ENCODE measurements at places on chromosomes 6 and 20.

- DNase-seq = no peak
These were observed 34.2 kb downstream of the FKBP1C start for GRCh38 chr6:63245420-63245819.

- DNase-seq = no peak
These were observed 264.3 kb downstream of the TFAP2C start for GRCh38 chr20:56893226-56893917.

GRCh38 chr6:1561355-1561754 is 48.4 kb upstream of the FOXC1 start:
- DNase-seq = no peak

DNA sequence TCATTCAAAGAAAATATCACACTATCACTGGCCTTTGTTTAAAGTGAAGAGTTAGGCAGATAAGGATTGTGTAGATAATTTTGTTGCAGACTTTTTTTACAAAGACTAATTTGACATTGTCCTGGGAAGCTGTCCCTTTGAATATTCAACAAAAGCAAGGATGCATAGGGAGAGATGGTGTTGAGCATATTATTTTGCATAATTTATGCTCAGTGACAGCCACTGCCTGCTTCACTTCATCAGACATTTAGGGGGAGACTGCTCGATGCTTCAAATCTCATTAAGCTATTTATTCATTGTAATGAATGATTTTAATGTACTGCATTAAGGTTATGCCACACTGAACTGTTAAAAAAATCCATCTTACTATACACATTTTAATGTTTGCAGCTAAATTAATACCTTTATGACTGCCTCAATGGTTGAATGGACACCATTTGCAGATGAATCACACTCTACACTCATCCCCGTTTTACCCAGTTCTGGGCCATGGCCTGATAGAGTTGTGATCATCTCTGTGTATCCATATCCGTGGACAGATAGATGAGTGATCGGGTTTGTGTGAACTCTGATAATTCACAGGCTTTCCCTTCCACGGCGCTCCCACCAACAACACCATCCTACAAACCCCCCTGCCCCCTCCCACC is 128.0 kb downstream of the CDH4 start:
- no peak for DNase-seq

DNA sequence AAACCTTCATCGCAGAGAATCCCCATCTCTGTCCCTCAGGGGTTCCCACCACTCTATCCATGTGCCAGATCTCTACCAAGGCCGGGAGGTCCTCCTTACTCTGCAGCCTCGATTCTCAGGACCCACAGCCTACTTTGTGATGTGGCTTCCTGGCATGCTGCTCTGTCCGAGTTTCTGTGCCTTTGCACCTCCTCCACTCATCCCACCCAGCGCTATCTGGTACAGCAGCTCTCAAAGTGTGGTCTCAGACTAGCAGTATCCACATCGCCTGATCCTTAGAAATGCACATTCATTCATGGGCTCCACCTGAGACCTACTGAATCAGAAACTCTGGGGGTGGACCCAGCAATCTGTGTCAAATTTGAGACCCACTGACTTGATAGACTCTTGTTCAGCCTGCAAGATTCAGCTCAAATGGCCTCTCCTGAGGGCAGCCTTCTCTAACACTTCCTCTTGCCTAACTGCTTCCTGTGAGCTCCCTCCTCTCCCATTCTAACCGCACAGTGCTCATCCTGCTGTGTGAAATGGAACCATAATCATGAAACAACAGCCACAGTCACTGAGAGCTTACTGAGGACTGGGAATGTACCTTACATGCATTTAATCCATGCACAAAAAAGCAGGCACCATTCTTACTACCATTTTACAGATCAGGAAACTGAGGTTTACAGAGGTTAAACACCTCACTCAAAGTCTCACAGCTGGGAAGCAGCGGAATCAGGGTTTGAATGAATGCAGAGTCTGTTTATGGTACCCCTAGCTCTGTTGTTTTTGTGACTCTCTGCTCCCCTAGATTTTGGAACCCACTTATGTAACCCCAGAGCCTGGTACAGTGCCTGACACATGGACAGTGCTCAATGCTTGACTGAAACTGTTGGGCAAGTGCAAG is 69.4 kb downstream of the JPH2 start:
- no peak for DNase-seq

GRCh38 chr6:143449714-143450452 is 612 bp downstream of the ADAT2 start:
- DNase-seq = peak; percentile 6

GRCh38 chr6:116408491-116408890 is 37.7 kb downstream of the DSE start:
- no peak for DNase-seq

- DNase-seq = no peak
These were observed 108.6 kb upstream of the CDYL start for GRCh38 chr6:4667591-4667990.

DNA sequence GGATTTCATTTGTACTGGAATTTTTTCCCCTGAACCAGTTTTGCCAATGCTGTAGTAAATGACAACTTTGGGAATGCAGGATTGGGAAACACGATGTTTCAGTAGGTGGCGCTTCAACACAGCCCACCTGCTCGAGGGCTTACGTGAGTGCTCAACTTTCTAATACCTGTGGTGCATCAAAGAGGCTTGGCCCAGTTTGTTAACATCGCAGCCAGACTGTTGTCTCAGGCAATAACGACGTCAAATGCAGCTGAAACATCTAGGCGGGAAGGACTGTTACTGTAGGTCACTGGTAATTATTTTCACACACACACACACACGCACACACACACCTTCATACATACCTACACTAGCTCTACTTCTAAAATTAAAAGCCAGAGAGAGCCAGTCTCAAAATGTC is 815.5 kb upstream of the SLC35B3 start:
- DNase-seq = no peak

DNA sequence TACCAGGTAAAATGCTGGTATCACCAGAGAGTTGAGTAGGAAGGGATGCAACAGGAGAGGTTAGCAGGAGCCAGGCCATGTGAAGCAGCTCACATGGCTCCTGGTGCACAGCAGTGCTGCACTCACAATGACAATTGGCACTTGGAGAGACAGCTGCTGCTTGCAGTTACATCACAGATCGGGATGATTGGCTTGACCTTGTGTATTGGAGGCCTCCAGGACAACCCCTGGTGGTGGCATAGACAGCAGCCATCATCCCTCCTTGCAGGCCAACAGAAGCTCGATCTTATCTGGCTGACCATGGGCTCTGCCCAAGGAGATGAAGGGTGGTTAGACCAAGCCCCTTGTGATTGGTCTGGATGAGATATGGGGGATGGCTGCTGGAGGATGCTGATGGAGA is 73.0 kb downstream of the EYA2 start:
- no peak for DNase-seq

GRCh38 chr6:108484016-108484415 is 76.7 kb upstream of the FOXO3 start:
- no peak for DNase-seq

DNA sequence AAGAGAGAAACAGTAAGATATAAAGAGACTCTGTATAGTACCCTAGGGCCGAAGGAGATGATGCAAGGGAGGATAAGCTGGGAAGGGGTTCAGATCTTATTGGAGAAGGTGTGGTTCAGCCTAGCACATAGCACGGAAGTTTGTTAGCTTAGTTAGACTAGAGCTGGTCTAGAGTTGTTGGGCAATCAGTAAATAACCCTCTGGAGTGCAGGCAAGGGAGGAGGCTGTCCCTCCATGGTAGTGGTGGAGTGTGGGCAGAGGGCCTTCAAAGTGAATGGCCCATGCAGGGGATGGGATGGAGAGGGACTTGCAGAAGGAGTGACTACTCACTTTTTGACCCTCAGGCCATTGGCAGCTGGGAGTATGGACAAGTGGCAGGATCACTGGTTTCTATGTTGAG is 20.0 kb downstream of the TULP4 start:
- no peak for DNase-seq

GRCh38 chr20:20331817-20332216 is 36.1 kb upstream of the INSM1 start:
- no peak for DNase-seq

GRCh38 chr20:60210779-60211617 is 252.8 kb downstream of the CDH26 start:
- peak; percentile 37 for DNase-seq

GRCh38 chr6:100301731-100302130 is 163.0 kb downstream of the SIM1 start:
- no peak for DNase-seq

- DNase-seq = no peak
These were observed 296.6 kb upstream of the MANEA start for GRCh38 chr6:95280686-95281273.

DNA sequence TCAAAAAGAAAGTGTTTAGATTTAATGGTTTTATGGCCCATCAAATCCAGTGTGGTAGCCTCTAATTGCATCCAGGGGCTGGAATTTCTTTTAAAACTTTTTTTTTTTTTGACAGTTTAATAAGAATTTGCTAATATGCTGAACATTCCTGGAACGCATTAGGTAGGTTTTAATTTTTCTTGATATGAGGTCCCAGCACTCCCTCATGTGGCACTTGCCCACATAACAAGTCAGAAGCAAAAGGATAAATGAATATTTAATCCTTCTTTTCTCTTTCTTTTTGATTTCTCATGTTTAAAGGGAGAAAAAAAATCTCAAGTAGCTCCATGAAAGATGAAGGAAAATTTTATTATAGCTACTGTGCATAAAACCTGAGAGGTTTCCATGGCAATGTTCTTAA is 13.5 kb downstream of the HAO1 start:
- no peak for DNase-seq

- DNase-seq = no peak
These were observed 16.9 kb downstream of the LRRC1 start for GRCh38 chr6:53811746-53812145.

- DNase-seq = no peak
These were observed 166.7 kb upstream of the LRFN2 start for GRCh38 chr6:40753675-40754448.

All from cerebellum (tissue), 4 donors.